ENCODE measurements at places on chromosomes 3 and 15.

- DNase-seq: no peak
Observed at GRCh38 chr15:95760508-95760907, 570.0 kb upstream of the NR2F2 start.

GRCh38 chr3:15488002-15488401 is 33.5 kb downstream of the COLQ start:
- no peak for DNase-seq

GRCh38 chr3:139887431-139887830 is 47.6 kb upstream of the CLSTN2 start:
- DNase-seq: no peak

- no peak for DNase-seq
Observed at GRCh38 chr3:99842826-99843589, 25.3 kb downstream of the CMSS1 start.

DNA sequence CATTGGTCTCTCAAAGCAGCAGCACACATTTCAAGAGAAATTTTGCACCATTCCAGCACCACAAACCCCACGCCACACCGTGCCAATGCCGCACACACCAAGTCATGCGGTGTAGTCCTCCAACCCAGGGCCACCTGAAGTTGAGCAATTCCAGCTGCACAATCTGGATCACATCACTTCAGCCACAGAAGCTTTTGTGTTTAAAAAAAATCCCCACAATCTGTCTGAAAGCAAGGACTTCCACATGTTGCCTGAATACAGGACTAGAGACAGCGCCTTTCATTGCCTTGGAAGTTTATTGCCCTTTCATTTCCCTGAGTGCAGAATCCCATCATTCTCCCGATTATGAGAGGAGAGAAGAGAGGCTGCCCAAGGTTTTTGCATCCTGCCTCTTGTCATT is 175.6 kb upstream of the BCL6 start:
- DNase-seq: no peak

GRCh38 chr3:30693470-30694120 is 87.2 kb downstream of the TGFBR2 start:
- peak; percentile 13 for DNase-seq

GRCh38 chr3:187747506-187747905 is 2.2 kb upstream of the BCL6 start:
- DNase-seq: no peak

DNA sequence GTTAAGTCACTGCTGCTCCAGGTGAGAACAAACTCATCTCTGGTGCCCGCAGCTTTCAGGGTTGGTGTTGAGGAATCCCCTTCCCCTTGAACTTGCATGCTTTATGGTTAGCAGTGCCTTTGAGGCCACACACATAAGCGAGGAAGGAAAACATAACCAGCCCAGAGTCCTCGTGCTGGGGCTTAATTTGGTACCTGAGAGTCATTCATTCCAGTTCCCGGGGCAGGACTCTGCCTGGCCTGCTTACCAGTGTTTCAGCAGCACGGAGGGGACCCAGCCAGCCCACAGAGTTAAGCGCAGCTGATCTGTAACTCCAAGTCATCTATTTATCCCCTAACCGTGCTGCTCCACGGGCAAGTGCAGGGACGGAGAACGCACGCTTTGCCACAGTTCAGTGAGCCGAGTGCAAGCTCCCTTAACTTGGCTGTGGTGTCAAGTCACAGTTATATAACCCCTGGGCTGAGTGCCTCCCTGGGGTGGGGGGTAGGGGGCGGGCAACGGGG is 302.3 kb upstream of the ICE2 start:
- DNase-seq: no peak

DNA sequence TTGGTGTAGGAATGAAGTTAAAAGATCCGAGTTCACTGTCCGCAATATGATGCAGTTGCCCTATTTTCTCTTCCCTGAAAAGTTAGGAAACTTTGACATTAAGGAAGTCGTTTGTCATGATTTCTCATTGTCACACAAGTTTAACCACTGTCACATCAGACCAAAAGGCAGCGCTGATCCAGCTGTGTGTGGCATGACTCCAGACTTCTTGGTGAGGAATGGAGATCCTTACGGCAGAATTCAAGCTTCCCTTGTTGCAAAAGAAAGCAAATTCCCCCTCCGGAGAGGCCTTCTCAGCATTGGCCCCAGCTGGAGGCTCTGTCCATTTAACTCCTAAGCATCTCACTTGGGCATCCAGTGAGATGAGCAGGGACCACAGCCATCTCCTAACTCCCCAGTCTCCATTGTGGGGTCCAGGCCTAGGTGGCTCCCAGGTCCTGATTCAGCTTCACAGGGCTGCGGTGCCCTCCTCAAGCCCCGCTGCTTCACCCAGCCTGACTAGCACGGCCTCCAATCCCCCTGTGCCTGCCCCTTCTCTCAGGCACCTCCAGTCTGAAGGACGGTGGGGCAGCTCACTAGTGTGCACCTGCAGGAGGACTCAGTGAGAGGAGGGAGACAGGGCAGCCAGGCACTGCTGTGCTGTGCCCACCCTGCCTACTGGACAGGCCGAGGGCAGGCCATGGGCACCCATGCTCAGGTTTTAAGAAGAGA is 159.5 kb downstream of the CHSY1 start:
- DNase-seq: no peak

- no peak for DNase-seq
Observed at GRCh38 chr3:172709774-172710663, 848 bp downstream of the NCEH1 start.

DNA sequence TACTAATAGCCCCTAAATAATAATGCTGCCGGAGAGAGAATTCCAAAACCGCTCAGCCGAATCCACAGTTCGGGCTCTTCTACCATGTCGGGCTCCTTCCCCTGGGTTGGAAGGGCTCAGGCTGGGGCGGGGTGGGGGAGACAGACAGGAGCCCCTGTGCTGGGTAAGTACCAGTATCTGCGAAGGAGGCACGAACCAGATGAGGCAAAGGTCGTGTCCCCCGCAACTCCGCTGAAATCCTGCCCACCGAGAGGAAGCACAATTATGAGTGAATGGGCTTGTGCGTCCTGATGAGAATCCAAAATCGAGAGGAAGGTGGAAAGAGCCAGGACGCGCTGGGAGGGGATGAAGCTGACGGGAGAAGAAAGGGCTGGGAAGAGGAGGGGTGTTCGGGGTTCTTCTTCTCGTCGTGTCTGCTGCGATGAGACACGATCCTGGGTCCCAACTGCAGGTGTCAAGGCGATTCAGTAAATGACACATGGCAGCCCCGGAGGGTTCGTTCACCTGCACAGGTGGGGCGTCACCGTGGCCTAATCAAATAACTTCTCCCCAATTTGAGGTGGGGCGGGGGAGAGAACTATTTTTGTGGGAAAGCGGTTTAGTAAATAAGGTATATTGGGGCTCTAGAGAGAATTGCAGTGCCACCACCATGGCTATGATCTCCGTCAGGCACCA is 707 bp upstream of the FAM81A start:
- no peak for DNase-seq

DNA sequence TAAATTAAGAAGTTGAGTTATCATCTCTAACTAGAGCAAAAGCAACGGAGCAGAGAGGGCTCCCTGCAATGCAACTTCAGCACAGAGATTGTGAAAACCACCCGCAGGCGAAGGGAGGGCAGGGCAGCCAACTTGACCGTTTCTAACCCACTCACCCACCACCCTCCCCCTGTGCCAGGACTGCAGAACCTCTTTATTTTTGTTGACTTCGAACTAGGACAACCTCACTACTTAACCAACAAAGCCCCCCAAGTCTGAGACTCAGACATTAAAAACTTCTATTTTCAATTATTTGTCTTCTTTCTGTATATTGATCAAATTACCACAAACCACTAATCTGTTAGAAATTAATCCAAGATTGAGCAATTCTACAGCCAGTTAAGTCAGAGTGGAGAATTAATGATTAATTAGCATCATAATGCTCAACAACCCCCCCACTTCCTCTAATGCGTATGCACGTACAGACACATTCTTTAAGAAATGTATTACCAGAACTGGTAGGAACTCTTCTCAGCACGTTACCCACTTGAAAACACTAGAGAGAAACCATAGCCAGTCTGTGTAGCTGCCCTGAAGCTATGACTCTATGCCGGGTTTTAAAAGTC is 2.0 kb downstream of the MGLL start:
- DNase-seq: no peak

GRCh38 chr15:60226924-60227323 is 170.9 kb downstream of the ANXA2 start:
- no peak for DNase-seq

GRCh38 chr3:54791501-54792156 is 136.2 kb downstream of the LRTM1 start:
- DNase-seq: no peak

- no peak for DNase-seq
Observed at GRCh38 chr3:139286241-139286640, 57.6 kb upstream of the MRPS22 start.

DNA sequence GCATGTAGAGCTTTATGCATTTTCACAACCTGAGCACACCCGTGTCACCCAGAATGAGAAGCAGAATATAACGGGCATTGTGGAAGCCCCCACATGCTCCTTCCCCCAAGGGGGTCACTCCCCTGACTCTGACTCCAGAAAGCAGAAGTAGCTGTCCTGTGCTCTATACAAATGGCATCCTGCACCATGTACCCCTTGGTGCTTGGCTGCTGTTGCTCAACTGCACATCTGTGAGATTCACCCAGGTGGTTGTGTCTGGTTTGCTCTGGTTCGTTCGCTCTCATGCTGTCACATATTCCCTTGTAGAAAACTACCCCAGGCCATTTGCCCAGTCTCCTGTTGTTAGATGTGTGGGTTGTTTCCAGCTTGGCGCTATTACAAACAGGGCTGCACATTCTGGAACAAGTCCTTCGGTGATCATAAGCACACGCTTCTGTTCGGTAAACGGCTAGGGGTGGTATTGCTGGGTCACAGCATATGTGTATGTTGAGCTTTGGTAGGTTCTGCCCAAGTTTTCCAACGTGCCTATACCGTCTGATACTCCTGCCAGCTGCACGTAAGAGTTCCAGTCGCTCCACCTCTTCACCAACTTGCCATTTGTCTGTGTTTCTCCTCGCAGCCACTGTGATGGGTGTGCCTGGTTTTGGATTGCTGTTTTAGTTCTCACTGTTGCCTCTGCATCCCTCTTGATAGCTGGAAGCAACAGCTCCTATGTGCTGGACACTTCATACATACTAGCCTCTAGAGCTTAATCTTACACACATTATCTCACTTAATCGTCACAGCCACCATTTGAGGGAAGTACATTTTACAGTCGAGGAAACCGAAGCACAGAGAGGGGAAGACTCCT is 65.4 kb upstream of the SLC6A6 start:
- DNase-seq: no peak

GRCh38 chr15:42549032-42549491 is 424 bp downstream of the HAUS2 start:
- DNase-seq: peak; percentile 23

DNA sequence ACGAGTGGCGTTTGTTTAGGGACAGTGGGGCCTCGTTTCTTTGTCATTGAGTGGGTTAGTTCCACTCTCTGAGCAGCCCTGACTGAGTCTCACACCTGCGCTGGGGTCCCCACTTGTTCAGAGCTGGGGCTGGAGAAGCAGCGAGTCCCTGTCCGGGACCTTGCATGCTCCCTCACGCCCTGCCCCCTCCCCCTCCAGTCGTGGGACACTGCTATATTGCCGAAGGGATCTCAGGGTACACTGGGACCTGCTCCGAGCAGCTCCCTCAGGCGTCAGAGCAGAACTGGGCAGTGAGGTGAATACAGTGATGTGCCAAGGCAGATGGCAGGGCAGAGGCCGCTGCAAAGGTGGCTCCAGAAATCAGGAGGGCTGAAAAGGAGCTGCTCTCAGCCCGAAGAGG is 59.9 kb upstream of the KLF13 start:
- DNase-seq: no peak

DNA sequence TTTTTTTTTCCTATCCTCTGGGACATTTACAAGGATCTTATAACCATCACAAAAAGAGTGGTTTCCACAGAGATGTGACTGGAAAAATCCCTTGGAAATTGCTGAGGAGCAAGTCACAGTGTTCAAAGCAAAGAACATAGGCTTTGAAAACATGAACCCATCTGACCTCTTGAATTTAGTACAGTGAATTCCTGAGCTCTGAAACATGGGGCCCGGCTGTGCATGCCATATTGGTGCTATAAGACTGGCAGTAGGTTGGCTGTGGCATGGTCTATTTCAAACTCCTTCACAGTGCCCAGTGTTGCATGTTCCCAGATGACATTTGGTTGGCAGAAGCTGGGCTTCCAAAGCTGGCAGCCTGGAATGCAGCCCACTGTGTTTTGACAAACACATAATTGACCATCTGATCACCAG is 202.2 kb downstream of the TIGIT start:
- DNase-seq: no peak

DNA sequence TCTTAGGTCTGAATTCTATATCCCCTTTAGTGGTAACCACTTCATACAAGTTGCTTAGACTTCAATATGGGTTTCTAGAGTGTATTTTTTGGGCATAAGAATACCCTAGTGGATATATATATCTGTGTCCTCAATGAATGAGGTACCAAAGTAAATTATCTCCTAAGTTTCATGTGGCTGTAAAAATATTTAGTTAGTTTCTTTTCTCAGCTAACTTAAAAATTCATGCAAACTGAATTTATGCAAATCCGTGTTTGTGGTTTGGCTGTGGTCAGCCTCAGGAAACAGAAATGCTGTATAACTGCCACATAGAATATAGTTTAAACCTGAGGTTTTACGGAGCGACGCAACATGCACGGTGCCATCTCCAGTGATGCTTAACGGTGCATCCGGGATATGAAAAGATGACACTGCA is 80.3 kb downstream of the PEX5L start:
- DNase-seq: no peak

GRCh38 chr3:183180110-183180783 is 17.7 kb upstream of the LAMP3 start:
- no peak for DNase-seq

- DNase-seq: no peak
Observed at GRCh38 chr15:73838831-73839426, 34.4 kb upstream of the TBC1D21 start.
